ENCODE measurements at places on chromosomes 4 and X. TPM values are rescaled to one million over a fixed set of nuclear protein-coding genes. Genes with fewer than 3 reads are reported as not detected.

SPARCL1 gene
- not detected for total RNA-seq

MAP3K15 gene
- total RNA-seq = 0.11 TPM

GYG2 gene
- not detected for total RNA-seq

ARX gene
- not detected for total RNA-seq

FNIP2 gene
- total RNA-seq = 15.1 TPM

TLR2 gene
- total RNA-seq = 4.5 TPM

ZNF157 gene
- 0.25 TPM for total RNA-seq

POF1B gene
- total RNA-seq = 0.39 TPM

GCNA gene
- 3.6 TPM for total RNA-seq

GRIA3 gene
- total RNA-seq = not detected

ZNF711 gene
- total RNA-seq = 0.55 TPM

SH3BP2 gene
- total RNA-seq = 76.0 TPM

OTC gene
- total RNA-seq = not detected

GUCY1B1 gene
- 0.20 TPM for total RNA-seq

HOPX gene
- total RNA-seq = 36.9 TPM

KIT gene
- 1.1 TPM for total RNA-seq

IGSF1 gene
- total RNA-seq = not detected

MFAP3L gene
- 0.18 TPM for total RNA-seq

PHKA1 gene
- 3.0 TPM for total RNA-seq

PRR27 gene
- total RNA-seq = not detected

MAGEB1 gene
- not detected for total RNA-seq

LCORL gene
- total RNA-seq = 10.0 TPM

S100P gene
- 37.1 TPM for total RNA-seq

AMMECR1 gene
- 9.0 TPM for total RNA-seq

GAGE13 gene
- not detected for total RNA-seq

All from T-helper 2 cell treated with Interferon-gamma antibody and Interleukin-4, amounts not matched to agents 100 ng/mL and 5 ng/mL, for 36 hours (primary cell).